NCI-H1436 treated with DMSO at 0.1 percent for 48 hours (cell line): ENCODE measurements at places on chromosomes 7 and 10.

GRCh38 chr7:82677493-82677892, 233.9 kb upstream of the CACNA2D1 start:
- no peak for DNase-seq

- DNase-seq, result no peak
Observed at GRCh38 chr10:121076776-121077715, 225.9 kb downstream of the WDR11 start.

- DNase-seq, result no peak
Observed at GRCh38 chr10:1416456-1417037, 320.8 kb downstream of the ADARB2 start.

GRCh38 chr7:81162234-81162633, 243.4 kb upstream of the SEMA3C start:
- DNase-seq, result no peak

DNA sequence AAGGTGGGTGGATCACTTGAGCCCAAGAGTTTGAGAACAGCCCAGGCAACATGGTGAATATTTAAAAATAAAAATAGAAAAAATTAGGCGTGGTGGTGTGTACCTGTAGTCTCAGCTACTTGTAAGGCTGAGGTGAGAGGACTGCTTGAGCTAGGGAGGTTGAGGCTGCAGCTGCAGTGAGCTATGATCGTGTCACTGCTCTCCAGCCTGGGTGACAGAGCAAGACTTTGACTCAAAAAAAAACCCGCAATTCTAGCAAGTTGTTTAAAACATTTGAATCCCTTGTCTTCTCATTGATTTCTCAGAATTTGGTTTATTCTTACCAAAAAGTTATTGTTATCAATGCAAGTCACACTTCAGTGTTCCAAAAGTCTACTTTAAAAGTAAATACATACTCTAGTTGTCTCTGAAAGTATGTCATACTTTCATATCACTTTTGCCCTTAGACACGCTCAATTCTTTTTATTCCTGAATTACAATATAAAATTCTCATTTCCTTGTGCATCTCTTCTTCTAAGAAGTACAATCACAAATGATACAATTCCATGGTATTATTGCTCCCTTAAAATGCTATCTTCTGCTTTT, 6.3 kb downstream of the EPC1 start:
- DNase-seq, result no peak

- DNase-seq, result no peak
Observed at GRCh38 chr10:126240483-126240882, 147.8 kb downstream of the ADAM12 start.

- no peak for DNase-seq
Observed at GRCh38 chr10:77911535-77912123, 14.9 kb downstream of the DLG5 start.

GRCh38 chr10:128113026-128113425, 13.2 kb downstream of the MKI67 start:
- no peak for DNase-seq

DNA sequence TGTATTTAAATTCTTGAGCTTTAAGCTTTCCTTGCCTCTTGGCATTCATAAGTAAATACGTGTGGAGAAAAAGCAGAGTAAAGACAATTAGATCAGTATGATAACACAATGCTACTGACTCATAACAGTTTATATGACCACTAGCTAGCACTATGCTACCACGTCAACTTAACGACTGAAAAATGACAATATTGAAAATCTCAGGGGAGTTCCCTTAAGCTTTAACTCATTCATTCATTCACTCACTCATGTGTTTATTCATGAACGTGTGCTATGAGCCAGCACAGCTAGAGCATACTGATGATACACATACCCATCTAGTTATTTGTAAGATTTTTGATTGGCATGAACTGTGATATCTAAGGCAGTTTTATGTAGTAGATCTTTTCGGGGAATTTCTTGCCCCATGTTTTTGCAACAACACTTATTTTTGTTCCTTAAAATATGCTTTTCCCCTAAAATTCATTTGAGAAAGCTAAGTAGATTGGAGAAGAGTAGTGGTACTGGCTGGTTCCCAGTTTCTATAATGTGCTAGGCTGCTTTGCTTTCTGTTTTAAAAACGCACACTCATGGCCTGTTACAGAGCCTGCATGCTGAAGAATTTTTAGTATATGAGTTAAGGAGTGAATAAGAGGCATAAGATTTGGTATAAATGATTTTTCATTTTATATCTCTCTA, 57.4 kb upstream of the ACBD5 start:
- no peak for DNase-seq

DNA sequence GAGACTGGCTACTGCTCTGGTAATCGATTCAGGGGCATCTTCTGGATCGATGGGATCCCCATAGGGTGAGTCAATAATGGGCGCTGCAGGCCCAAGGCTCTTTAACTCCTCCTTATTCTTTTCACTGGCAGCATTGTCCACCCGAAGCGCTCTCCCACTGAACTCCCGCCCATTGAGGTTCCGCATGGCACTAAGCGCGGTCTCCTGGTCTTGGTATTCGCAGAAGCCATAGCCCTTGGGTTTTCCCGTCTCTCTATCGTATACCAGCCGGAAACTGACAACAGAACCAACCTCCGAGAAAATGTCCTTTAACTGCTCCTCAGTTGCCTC, 285 bp downstream of the CSTF2T start:
- DNase-seq, result no peak

- no peak for DNase-seq
Observed at GRCh38 chr10:127158662-127159061, 37.7 kb downstream of the INSYN2A start.

DNA sequence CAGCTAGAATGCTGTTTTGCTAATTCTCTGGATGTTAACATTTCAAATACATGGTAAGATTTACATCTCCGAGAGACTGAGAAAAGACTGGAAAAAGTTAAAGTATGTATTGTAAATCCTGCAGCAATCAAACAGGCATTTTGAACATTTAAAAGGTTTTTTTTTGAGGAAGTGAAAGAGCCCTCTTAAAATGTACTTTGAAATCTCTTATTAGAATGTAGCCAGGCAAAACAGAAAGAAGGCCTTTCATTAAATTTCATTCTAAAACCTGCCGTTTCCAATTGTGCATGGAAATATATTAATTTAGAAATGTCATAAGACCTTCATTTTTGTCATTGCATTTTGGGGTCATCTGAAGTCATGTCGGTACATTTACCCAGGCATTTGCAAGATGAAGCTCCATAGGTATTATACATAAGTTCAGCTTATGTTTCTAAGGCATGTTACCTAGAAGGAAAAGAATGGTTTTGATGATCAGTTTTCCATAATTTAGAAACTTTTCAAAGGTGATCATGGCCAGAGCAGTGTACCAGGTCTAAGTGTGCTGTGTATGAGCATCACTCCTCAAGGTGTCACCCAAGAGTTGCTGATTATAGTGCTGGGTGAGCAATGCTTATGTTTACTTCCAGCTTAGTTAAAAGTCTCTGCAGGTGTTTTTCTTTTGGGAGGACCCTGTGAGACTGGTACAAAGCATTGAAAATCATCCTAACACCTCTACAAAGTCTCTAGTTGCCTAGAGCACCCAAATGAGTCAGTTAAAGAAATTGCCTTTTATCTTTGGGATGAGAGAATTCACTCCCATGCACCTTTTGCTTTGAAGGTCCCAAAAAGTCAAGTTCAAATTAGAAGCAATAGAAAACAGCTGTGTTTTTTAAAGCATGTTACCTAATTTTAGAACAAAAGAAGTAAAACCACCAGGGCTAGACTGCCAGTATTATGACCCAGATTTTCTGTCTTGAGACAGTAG, 7.1 kb downstream of the ZNF736 start:
- DNase-seq, result no peak

GRCh38 chr10:28954211-28954610, 276.9 kb downstream of the BAMBI start:
- DNase-seq, result no peak

GRCh38 chr7:27177795-27178320, 3.7 kb upstream of the HOXA10 start:
- no peak for DNase-seq

- DNase-seq, result no peak
Observed at GRCh38 chr7:66837007-66837406, 84.0 kb upstream of the TMEM248 start.

GRCh38 chr7:1065585-1066241, 21.4 kb downstream of the GPR146 start:
- DNase-seq, result no peak

- DNase-seq, result no peak
Observed at GRCh38 chr7:46390042-46390441, 469.0 kb upstream of the IGFBP3 start.

GRCh38 chr7:118151671-118152070, 32.3 kb upstream of the LSM8 start:
- DNase-seq, result no peak

GRCh38 chr7:66460921-66461361, 167.7 kb upstream of the KCTD7 start:
- no peak for DNase-seq

- no peak for DNase-seq
Observed at GRCh38 chr7:144824360-144824759, 11.5 kb downstream of the TPK1 start.

DNA sequence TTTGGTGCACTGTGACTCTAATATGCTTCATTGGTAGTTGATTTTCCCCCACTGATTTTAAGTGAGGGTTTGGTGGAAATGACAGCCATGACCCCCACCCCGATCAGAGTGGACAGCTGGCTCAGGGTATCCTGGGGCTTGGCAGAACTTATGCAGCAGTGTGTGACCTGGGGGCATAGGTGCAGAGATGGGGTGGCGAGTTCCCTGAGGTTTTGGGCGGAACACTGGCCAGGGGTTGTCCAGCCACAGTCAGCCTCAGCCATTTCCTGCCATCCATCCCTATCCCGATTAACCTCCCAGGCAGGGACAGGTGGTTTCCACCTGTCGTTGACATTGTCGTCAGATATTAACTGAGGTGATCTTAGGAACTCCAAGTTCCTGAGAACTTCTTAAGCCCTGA, 155.8 kb upstream of the CHST15 start:
- DNase-seq, result no peak

- DNase-seq, result no peak
Observed at GRCh38 chr7:141549582-141549981, 1.6 kb upstream of the AGK start.

GRCh38 chr7:41189866-41190265, 513.0 kb downstream of the INHBA start:
- no peak for DNase-seq

DNA sequence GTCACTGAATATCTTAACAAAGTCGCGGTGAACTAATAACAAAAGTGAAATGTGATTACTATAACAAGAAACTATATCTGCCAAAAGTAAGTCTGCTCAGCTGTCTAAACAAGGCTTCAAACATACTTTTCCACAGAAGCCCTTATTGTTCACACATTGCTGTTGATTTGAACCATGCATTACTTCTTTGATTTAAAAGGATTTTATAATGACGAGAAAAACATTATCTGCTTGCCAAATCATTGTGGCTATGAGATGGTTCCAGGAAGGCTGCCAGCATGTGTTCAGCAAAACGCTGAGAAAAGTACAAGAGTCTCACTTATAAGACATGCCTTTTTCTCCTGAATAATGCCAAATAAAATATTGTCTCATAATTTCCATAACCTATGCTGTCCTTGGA, 24.4 kb downstream of the RNF133 start:
- DNase-seq, result no peak

DNA sequence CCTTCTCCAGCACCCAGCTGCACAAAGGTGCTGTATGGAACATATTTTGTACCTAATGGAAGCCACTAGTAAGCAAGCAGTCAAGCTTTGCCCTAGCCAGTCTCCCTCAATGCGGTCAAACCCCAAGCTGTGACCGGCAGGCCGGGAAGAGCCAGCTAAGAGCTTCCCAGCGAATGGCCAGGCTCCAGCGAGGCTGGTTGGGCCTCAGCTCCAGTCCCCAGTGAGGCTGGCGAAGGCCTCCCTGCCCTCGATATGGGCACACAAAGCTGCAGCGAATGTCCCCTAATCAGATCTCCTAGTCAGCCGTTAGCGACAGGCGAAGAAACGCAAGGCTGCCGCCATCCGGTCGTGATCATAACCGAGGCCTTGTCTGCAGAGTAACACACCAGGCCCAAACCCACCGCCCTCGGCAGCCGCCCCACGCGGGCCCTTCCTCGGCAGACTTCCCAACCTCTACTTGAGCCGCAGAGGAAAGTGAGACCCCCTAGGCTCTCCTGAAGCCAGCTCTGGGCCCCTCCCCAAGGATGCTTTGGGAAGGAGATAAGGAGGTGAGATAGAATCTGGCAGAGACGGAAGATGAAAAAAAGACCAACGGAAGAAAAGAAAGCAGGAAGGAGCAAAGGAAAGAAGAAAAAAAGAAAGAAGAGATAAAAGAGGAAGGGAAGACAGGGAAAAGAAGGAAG, 3.1 kb upstream of the HOXA9 start:
- DNase-seq, result no peak

DNA sequence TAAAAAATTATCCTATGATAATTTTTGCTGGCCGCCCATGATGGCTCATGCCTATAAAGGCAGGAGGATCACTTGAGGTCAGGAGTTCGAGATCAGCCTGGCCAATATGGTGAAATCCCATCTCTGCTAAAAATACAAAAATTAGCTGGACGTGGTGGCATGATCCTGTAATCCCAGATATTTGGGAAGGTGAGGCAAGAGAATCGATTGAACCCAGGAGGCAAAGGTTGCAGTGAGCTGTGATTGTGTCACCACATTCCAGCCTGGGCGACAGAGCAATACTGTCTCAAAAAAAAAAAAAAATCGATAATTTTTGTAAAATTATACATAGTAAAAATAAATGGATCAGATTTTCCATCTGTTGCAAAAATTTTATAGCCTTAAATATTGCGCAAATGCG, 31.7 kb upstream of the CDK14 start:
- no peak for DNase-seq

GRCh38 chr7:139603896-139604295, 80.4 kb downstream of the CLEC2L start:
- no peak for DNase-seq

GRCh38 chr7:122885583-122886356, 490 bp downstream of the CADPS2 start:
- DNase-seq, result no peak

- no peak for DNase-seq
Observed at GRCh38 chr10:79384773-79385391, 37.6 kb downstream of the PPIF start.

DNA sequence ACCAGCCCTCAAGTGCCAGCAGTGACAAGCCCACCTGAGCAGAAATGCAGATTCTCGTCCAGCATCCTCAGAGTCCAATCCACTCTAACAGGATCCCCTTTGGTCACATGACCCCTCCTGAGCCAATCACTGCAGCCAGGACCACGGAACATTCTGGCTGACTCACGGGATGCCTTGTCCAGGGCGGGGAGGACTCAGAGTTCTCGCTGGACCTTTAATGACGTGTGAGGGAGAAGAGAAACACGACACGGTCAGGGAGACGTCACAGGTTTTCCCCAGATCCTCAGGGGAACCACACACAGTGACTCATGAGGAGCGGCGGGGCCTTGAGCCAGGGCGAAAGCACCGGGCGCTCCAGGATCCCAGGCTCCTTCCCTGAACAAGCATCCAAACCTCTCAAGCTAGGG, 155.7 kb downstream of the PTPRN2 start:
- no peak for DNase-seq

GRCh38 chr7:155211761-155212160, 85.9 kb upstream of the INSIG1 start:
- DNase-seq, result no peak

DNA sequence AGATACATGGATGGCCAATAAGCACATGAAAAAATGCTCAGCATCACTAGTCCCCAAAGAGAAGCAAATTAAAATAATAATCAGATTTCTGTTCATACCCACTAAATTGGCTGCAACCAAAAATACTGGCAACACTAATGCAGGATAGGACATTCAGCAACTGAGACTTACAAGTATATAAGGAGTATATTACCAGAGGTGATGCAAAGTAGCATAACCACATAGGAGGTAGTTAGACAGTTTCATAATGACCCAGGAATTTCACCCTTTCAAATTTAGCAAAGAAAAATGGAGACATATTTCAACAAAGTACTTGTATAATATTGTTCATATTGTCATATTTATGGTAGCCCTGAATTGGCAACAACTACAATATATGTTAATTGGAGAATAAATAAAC, 727.8 kb downstream of the GRID1 start:
- DNase-seq, result no peak
